Islet precursor cell (in vitro differentiated cells): ENCODE measurements at places on chromosomes 16 and 17.
A peak's percentile ranks its signal among the peaks of the same experiment; 100 is the strongest.

- DNase-seq, result no peak
Observed at GRCh38 chr17:4769628-4770027, 2.1 kb upstream of the TM4SF5 start.

DNA sequence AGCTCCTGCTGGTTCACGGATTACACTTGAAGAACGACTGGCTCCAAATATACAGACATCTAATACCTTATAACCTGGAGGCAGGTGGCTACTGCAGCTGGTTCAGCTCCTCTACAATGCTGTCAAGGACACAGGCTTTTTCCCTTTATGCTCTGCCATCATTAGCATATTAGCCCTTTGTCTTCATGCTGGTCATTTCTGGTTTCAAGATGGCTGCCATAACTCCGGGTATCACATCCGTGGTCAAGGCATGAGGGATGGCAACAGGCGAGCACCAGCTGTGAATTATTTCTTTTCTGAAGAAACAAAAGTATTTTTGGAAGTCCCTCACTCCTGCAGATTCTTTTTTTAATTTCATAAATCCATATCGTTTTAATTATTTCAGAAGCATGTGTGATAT is 124.3 kb upstream of the MED13 start:
- DNase-seq, result no peak

- no peak for DNase-seq
Observed at GRCh38 chr16:6482696-6483468, 849.8 kb upstream of the RBFOX1 start.

- DNase-seq, result peak; percentile 72
Observed at GRCh38 chr17:71633391-71633849, 487.4 kb upstream of the SOX9 start.
